ENCODE measurements at places on chromosomes 3 and 15.
A peak's percentile ranks its signal among the peaks of the same experiment; 100 is the strongest.

GRCh38 chr3:183653209-183654064, 18.0 kb downstream of the KLHL24 start:
- DNase-seq: peak; percentile 23

DNA sequence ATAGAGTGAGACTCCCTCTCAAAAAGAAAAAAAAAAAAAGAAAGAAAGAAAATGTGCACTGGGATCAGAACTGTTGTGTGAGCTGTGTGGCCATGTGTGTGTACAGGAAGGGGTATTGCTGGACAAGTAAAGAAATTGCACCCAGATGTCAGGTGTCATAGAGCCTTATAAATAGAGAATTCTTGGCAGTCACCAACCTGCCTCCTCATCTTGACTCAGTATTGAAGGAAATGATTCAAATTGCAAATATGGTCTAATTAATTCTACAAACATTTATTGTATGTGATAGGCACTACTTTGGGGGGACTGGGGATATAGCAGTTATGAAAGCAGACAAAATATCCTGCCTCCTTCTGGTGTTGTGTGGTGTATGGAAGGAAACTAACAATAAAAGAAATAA, 243.8 kb upstream of the TTC14 start:
- DNase-seq: no peak

DNA sequence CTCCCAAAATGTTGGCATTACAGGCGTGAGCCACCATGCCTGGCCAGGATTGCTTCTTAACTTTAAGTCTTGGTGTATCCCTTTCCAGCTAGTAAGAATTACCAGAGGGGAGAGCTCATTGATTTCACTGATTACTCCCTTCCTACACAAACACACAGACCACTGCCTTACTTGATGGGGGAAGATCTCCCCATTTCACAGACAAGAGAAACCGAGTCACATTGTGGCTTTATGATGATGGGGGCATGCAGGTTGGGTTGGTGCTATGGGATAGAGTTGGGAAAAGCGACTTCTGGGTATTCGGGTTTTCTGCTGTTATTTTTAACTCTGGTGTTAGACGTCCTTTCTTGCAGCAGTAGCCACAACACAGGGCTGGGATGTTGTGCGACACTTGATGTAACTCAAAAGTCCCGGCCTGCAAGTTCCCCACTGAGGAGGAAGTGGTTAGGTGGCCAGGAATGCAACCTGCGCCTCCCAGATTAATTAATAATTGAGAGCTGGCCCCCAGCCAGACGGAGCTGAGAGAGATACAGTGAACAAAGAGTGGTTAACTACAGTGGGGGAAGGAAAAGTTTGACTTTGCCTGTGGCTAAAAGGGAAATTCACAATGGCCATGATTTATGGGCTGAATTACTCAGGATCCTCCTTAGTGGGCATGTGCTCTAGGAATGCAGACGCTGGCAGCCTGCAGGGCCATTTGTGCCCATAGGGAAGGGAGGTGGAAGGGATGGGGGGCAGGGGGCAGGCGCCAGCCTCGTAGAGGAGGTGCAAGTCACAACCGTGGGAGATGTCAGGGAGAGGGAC, 63.6 kb downstream of the SMAD6 start:
- peak; percentile 21 for DNase-seq

- DNase-seq: no peak
Observed at GRCh38 chr3:179666030-179666429, 13.2 kb downstream of the USP13 start.

- DNase-seq: no peak
Observed at GRCh38 chr15:88841236-88841635, 38.0 kb downstream of the ACAN start.

- no peak for DNase-seq
Observed at GRCh38 chr3:115415246-115415996, 207.9 kb upstream of the GAP43 start.

GRCh38 chr3:177753451-177754155, 556.3 kb upstream of the TBL1XR1 start:
- no peak for DNase-seq

DNA sequence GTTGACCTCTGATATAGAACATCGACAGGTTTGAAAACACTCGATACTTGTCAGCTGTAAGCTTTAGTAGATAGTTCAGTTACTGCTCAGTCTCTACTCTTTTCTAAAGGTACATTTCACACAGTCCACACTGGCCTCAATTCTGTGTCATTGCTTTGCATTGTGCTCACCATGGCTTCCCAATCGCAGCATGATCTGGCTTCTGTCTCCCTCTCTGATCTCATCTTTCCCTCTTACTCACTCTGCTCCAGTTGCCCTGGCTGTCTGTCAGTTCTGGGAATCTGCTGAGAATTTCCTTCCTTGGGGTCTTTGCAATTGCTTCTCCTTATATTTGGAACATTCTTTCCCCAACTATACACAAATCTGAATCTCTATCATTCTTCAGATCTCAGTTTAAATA, 80.6 kb downstream of the GTF2E1 start:
- no peak for DNase-seq
